Heart right ventricle (tissue), 16 donors: ENCODE measurements at places on chromosomes 2 and 18.

GRCh38 chr2:43518181-43518580, 77.7 kb downstream of the THADA start:
- DNase-seq, result no peak

- DNase-seq, result no peak
Measured at GRCh38 chr2:69734854-69735544, 6.9 kb upstream of the ANXA4 start.

GRCh38 chr2:207869784-207870778, 100.4 kb upstream of the FZD5 start:
- no peak for DNase-seq

GRCh38 chr2:159106109-159106508, 137.7 kb downstream of the TANC1 start:
- no peak for DNase-seq

GRCh38 chr18:76750269-76750668, 72.1 kb upstream of the ZNF236 start:
- no peak for DNase-seq

DNA sequence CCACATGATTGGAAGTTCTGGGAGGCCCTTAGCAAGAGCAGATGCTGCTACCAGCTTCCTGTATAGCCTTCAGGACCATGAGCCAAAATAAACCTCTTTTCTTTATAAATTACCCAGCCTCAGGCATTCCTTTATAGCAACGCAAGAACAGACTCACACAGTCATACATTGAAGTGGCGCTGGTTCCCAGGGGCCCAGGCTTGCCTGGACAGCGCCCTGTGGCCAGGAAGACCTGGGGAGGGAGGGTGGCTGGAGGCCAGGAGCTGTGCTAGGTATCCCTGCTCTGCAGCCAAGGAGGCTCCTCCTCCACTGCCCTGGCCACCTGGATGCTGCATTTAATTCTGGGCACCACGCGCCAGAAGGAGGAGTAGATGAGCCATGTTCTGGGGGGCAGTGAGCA, 98.1 kb downstream of the AGAP1 start:
- no peak for DNase-seq

DNA sequence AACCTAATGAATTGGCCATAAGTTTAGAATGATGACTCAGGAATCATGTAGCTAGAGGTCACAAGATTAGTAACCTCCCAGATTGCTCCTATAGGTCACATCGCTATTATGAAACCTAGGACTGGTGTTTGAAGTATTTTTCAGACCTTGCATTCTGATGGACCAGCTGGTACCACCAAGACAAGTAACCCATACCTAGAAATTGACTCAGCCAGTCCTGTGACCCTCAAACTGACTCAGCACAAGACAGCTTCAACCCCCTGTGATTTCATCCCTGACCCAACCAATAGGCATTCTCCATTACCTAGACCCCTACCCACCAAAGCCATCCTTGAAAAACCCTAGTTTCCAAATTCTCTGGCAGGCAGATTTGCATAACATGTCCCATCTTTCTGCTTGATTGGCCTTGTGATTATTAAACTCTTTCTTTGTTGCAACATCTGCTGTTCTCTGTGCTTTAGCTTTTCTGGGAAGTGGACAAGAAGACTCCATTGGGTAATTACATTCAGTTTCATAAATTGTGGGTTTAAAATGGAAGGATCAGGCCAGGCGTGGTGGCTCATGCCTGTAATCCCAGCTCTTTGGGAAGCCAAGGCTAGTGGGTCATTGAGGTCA, 254.9 kb downstream of the IRS1 start:
- no peak for DNase-seq

DNA sequence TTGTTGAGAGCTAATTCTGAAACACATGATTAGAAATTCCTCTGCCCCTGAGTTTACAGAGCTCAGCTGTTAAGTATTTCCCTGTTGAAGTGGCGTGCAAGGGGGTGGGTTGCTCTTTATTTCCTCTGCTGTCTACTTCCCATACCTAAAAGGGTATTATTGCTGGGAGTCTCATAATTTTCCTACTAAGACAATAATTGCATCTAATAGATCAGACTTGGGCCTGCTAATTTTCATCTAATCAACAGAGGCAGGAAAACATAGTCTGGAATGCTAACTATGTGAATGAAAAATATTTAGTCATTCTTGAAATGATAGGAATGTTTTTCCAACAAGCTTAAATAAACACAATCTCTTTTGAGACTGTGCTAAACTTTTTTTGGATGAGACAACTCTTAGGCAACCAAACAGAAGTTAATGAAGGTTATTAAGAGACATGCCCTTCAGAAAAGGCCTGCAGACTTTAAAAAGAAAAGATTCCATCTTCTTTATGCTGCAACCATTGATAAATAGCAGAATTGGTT, 111.4 kb downstream of the FEZ2 start:
- no peak for DNase-seq

DNA sequence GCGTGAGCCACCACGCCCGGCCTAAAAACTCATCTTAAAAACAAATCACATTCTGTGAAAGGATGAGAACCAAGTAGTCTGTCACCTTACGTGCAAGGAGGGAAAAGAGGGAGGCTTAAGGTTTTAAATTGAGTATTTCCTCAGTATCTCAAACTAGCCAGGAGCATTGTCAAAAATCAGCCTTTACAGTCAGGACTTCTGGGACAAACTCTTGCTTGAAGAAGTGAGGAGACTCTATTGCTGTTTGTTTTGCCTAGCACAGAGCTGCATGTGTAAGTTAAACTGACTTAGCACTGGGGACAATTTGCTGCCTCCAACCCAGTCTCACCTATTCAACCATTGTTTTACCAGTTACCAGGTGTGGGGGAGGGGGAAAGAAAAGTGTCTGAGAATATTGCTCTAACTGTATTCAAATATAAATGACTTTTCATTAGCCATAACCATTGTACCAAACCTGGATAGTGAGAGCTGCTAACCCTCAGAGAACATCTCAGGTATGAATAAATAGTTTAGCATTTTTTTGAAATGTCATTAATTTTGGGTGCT, 3.6 kb downstream of the INO80D start:
- no peak for DNase-seq

DNA sequence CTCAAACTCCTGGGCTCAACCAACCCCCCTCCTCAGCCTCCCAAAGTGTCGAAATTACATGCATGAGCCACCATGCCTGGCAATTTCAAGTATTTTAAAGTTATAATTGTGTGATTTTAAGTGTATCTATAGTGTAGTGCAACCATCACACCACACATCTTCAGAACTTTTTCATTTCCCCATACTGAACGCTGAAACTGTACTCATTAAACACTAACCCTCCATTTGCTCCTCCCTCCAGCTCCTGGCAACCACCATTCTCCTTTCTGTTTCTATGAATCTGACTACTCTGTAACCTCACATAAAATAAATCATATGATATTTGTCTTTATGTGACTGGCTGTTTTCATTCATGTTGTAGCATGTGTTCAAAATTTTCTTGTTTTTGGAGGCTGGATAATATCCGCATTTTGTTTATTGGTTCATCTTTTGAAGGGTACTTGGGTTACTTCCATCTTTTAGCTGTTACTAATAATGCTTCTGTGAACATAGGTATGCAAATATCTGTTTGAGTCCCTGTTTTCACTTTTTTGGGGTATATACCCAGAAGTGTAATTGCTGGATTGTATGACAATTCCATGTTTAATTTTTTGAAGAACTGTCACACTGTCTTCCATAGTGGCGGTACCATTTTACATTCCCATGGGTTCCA, 188.2 kb downstream of the PLCL1 start:
- no peak for DNase-seq

DNA sequence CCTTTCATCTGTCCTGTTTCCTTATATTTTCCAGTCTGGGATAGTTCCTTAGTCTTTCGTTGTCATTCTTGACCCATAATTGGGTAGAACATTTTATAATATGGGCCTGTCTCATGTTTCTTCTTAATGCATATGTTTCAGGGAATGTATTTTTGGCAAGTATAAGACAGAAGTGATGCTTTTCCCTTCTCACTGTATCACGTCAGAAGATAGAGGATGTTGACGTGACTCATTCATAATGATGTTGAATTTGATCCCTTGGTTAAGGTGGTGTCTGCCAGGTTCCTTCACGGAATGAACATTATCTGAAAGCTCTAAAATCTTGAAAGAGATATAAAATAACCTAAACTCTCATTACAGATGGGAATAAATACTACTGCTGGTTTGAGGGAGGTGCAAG, 18.8 kb downstream of the CDH7 start:
- DNase-seq, result no peak

DNA sequence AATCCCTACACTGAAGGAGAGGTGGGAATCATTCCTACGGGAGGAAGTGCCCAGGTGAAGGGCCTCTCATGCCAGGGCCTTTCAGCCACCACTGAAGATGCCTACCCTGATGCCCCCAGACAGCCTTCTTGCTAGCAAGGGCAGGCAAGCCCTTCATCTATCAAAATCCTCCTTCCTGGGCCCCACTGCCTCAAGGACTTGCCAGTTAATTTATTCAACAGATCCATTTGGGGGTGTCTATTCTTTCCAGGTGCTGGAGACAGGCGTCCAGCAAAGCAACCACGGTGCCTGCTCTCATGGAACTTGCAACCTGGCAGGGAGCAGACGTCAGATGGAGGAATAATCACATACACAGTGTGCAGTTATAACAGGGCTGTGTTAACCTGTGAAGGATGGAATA, 95.5 kb downstream of the GYPC start:
- DNase-seq, result no peak

DNA sequence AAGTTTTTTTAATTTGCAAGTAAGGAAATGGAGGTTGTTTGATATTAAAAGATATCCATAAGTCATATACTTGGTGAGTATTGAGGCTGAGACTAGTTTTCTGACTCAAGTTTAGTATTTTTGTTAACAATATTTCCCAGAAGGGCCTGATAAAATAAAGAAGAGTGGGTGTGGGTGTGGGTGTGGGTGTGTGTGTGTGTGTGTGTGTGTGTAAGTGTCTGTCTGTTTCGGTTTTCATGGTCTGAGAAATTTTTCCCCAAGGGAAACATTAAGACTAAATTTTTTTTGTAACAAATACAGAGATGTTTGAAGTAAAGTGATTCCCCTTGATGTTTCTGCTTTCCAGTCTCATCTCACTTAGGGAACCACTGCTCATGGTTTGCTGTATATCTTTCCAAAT, 36.5 kb downstream of the PPM1B start:
- DNase-seq, result no peak

DNA sequence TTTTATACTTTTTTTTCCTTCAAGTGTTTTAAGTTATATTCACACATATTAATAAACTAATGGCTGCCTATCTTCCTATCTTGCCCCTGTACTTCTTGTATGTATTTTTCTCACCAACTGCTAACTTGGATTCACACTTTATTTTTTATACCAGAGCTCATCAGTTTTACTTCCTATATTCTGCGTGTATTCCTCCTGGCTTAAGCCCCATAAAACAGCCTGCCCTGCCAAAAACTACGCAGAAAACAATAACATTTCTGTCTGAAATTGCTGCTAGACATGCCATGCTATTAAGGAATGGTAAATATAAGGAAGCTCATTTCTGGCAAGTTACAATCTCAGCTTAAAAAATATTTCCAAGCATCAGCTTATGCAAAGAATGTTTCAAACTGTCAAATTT, 172.3 kb downstream of the UBE2E3 start:
- no peak for DNase-seq

GRCh38 chr18:21361307-21361880, 119.4 kb downstream of the GREB1L start:
- no peak for DNase-seq

DNA sequence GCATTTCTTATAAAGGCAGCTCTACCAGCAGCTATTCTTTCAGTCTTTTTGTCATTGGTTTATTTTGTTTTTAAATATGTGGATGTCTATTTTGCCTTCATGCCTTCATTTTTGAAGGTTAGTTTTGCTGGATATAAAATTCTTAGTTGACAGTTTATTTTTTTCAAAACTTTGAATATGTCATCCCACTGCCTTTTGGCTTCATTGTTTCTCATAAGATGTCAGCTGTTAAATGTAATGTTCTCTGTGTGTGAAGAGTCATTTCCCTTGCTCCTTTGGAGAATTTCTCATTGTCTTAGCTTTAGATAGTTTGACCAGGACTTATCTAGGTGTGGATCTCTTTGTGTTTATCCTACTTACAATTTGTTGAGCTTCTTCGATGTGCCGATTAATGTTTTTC, 213.5 kb downstream of the KIAA1328 start:
- no peak for DNase-seq

DNA sequence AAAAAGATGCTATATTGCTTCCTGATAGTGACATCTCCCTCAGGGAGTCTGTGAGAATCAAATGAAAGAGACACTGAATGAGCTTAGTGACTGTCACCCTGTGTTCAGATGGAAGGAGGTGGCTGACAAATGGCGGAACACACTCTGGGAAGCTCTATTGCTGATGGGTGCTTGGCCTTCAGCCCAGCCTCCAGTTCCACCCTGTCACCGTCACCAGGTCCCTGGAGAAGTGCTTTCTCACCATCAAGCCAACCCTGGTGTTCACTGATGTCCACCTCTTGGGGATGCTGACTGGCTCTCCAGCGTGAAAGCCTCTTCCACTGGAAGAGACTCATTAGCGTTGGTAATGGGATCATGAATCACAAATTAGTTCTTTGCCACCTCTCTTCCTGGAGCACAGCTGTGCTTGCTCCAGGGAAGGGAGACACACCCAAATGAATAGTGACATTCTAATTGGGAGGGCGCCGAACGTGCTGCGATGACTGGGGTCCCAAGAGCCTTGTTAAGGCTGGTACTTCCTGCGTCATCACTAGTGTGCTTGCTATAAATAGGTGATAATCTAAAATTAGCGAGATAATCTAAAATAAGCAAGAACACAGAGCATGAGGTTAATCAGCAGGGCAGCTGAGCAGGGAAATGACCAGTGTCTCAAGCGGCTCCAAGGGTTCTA, 154.0 kb downstream of the CLIP4 start:
- DNase-seq, result no peak

DNA sequence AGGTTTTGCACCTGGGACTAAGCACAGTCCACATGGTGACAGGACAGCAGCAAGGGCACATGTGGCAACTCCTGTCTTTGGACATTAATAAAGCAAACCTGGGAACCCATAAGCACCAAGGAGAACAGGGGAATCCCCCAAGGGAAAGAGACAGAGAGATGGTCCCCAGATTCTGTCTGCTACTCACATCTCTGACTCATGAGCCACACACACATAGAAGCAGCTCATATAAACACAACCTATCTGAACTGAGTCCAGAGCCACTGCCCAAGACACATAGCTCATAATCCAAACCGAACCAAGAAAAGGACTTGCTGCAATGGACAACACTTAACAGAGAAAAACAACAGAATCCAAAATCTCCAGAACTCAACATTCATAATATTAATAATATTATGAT, 82.5 kb downstream of the OSBPL1A start:
- no peak for DNase-seq

- no peak for DNase-seq
Measured at GRCh38 chr18:23178661-23179081, 43.4 kb downstream of the CABLES1 start.

DNA sequence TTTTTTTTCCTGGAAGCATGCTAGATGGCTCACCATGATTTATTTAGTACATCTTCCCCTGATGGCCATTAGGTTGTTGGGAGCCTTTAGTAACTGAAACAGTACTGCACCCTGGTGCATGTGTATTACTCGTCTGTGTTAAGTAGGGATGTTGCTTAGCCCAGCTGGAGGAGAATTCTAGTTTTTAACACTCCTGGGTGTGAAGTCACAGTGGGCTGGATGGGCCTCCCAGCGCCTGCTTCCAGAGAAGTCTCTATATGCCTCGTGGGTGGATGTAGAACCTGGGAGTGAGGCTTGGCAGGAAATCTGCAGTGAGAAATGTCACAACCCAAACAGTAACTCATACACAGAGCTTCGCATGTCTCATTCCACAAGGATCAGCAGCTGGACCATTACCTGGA, 28.9 kb upstream of the NT5DC4 start:
- no peak for DNase-seq

- DNase-seq, result no peak
Measured at GRCh38 chr2:58686776-58687175, 445.7 kb upstream of the FANCL start.

- no peak for DNase-seq
Measured at GRCh38 chr2:18883616-18884456, 294.5 kb upstream of the NT5C1B start.
